Right renal cortex interstitium (tissue), 3 donors: ENCODE measurements at places on chromosomes 2 and 18.

- DNase-seq = no peak
Observed at GRCh38 chr2:136168720-136169119, 50.8 kb upstream of the CXCR4 start.

- DNase-seq = no peak
Observed at GRCh38 chr2:124836416-124836815, 811.3 kb downstream of the CNTNAP5 start.

DNA sequence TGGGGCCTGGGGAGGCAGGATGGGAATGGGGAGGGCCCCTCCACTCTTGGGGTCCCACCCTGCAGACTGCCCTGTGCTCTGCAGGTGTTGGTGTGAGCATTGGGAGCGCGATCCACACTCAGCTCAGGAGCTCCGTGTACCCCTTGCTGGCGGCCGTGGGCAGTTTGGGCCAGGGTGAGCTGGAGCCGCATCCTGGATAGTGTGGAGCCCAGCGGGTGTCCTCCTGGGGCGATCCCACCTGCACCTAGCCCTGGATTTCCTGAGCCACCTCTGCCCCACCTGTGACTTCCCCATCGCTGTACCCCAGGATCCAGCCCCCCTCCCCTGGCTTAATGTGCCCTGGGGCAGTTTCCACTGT, 2.6 kb downstream of the PROM2 start:
- DNase-seq = no peak

DNA sequence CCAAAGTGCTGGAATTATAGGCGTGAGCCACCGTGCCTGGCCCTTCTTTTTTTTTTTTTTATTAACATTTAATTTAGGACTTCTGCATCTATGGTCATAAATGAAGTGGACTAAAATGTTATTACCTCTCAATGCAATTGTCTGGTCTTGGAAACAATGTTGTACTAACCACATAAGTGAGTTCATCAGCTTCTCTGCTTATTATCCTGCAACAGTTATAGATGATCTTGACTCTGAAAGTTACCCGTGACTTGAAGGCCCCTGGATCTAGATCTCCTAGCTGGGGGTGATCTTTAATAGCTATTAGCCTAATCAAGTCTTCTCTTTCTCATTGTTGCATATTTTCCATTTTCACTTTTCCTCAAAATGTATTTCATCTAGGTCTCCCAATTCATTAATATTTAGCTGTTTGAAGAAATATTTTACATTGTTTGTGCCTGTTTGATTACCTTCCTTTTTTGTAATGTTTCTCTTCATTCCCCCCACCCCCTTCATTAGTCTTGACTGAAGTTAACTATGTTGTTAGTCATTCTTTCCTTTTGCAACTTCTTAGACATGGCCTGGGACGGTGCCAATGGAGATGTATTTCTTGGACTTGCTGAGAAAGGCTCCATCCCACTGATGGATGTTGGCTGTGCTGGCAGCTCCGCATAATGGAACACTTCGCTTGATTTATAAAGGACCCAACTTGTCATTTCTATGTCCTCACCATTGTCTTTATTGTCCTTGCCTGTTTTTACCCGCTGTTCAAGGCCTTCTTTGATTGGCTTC, 141.6 kb upstream of the RIOK3 start:
- no peak for DNase-seq

GRCh38 chr18:34864836-34865497, 154.9 kb downstream of the DTNA start:
- no peak for DNase-seq

GRCh38 chr2:197198890-197199289, 111.7 kb downstream of the ANKRD44 start:
- no peak for DNase-seq

- no peak for DNase-seq
Observed at GRCh38 chr2:84286878-84287277, 172.2 kb downstream of the SUCLG1 start.

- no peak for DNase-seq
Observed at GRCh38 chr2:29920631-29921559, 491 bp downstream of the ALK start.

- no peak for DNase-seq
Observed at GRCh38 chr2:22992441-22992840, 392.5 kb upstream of the KLHL29 start.

- DNase-seq = no peak
Observed at GRCh38 chr18:5300476-5301010, 5.0 kb upstream of the ZBTB14 start.

DNA sequence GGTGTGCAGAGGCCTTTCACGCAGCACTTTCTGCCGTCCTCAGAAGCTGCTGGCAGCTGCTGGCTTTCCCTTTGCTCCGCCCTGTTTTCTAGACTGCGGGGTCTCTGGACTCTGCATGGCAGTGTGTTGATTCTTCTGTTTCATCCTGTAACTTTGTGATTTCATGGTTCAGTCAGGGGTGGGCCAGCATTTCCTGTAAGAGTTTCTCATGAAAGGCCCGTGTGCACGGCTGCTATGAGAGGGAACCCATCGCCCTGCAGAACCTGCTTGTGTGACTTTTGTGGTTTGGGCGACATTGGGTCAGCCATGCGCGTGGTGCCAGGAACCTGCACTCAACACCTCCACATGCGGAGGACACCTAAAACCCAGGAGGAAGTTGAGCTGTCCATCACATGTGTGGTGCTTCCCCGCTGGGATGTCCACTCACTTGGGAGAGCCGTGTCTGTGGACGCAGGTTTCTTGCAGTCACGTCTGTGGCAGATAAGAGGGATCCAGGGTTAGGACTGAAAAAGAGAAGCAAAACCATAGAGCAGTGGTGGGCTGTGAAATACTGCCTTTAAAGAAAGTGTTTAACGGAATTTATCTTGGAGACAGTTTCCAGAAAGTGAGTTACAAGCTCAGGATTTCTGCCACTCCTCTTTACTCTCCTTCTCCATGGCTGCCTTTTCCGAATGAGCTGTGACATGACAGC, 167.3 kb upstream of the ALKAL2 start:
- no peak for DNase-seq

GRCh38 chr2:8752385-8752784, 70.5 kb downstream of the ID2 start:
- no peak for DNase-seq

GRCh38 chr2:138373993-138374408, 127.6 kb upstream of the SPOPL start:
- DNase-seq = no peak

DNA sequence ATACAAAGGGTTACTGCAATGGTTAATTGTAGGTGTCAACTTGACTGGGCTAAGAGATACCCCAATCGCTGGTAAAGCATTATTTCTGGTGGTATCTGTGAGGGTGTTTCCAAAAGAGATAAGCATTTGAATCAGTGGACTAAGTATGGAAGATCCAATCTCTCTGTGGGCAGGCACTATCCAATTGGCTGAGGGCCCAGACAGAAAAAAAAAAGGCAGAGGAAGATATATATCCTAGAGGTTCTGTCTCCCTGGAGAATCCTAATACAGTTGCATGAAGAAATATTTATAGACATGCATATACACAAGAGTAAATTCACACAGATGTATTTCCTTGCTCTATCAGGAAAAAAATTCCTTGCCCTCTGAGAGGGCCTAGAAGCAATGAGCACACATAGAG, 43.9 kb downstream of the TBC1D8 start:
- DNase-seq = no peak

GRCh38 chr18:7370375-7370774, 139.5 kb downstream of the LRRC30 start:
- DNase-seq = no peak

GRCh38 chr2:85750587-85751575, 2.9 kb upstream of the ATOH8 start:
- no peak for DNase-seq

- DNase-seq = no peak
Observed at GRCh38 chr2:149473068-149473467, 114.5 kb downstream of the MMADHC start.

DNA sequence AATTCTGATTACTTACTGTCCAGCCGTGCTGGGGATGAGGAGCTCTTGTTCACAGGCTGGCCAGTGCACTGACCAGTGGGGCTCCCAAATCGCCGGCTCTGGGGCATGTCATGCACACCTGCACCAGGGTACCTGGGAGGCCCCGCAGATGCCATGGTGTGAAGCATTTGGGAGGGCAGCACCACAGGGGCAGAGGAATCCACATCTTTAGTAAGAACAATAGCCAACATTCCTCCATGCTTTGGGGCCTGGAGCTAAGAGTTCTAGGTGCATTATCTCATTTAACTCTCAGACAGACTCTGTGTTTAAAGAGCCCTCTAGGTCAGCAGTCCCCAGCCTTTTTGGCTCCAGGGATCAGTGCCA, 104.2 kb downstream of the ACKR3 start:
- no peak for DNase-seq

DNA sequence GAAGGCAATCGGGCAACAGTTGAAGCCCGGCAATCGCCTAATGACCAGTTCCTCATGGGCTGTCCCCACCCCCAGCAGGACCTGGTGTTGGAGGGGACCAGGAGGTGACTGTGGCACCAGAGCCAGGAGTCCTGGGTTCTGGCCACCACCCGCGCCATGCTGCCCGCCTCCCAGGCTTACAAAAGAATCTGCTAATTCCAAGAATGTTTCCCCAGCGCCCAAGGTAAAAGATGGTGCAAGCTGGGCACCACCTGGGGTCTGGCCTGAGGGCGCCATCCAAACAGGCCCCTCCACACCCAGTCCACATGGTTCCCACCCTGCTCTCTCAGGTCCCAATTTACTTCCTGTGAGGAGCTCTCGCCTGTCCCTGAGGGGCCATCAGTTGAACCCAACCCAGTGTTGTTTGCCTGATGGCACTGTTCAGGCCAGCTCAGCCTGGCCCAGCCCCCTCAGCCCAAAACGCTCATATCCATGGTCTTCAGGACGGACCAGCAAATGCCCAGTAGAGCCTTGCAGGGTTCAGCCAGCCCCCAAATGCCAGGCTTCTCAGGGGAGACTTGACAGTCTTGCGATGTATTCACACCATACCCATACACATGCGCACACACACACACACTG, 5.1 kb downstream of the SDC1 start:
- no peak for DNase-seq

GRCh38 chr2:96325041-96325883, at the start of gene ITPRIPL1:
Gene ITPRIPL1, plus strand, starts transcription at chr2:96325317. Its CDS starts 523 bp downstream, at chr2:96325840.
- DNase-seq = no peak

DNA sequence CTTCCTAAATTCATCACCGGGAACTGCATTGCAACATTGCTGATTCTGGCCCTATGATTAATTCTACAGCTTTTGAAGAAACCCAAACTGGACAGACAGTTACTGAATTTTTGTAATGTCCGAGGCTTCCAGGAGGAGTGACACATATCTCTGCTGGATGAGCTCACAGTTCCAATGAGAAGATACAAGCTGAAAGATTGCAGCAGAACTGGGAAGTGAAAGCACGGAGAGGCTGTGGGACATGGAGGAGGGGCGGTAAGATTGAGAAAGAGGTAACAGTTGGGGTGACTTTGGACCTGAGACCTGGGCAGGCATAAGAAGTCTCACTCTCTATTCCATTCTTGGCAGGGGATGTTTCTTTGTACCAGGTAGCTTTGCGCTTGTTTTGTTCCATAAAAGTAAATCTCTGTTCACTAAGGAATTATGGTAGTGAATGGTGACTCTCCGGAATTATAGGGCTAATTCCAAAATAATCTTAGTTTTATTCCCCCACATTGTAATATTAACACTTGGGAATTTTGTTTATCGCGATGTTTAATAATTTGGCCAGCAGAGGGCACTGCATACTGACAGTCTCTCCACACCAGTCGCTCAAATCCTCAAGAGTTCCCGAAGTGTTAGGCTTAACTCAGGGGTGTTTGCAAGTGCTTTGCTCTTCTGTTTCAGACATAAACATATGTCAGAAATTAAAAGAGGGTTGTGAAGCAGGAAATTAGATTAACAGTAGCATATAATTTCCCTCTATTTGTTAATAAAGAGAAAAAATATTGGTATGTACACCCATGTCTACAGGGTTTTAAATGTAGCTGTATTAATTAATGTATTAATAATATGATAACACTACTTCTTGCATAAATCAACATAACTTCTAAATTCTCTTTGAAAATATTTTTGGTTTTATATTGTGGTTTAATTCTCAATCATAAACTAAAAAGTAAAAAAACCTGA, 201.4 kb downstream of the SOCS6 start:
- no peak for DNase-seq

- no peak for DNase-seq
Observed at GRCh38 chr18:45110577-45111501, 430.2 kb downstream of the SETBP1 start.

DNA sequence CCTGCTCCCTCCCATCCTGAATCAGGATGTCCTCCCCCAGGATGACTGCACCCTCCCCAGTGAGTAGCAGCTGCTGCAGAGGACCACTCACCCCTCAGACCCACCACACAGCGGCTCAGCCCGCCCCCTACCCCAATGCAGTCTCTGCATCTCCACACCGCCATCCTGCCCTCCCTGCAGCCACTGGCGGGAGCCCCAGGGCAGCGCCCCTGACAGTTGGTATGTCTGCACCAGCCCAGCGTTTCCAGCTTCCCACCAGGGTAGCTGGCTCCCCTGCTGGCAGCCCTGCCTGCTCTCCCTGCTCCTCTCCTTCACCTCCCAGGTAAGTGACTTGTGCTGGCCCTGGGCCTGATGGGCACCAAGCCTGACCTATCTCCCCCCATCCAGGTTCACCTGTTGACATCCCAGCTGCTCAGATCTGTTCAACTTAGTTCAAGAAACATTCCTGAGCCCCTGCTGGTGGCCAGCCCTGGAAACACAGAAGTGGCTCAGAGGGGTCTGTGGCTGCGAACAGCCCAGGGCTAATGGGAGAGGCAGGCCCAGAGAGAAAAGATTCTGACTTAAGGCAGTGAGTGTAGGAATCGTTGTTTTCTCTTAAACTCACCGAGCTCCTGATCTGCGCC, 117.7 kb upstream of the RAB6C start:
- no peak for DNase-seq
